ENCODE measurements at places on chromosomes 12 and 14.

- DNase-seq: peak; percentile 73
Observed at GRCh38 chr14:50955373-50956043, 11.2 kb upstream of the PYGL start.

- peak; percentile 64 for DNase-seq
Observed at GRCh38 chr12:795305-795704, 42.9 kb downstream of the WNK1 start.

GRCh38 chr14:88919502-88919901, 95.1 kb downstream of the TTC8 start:
- no peak for DNase-seq

DNA sequence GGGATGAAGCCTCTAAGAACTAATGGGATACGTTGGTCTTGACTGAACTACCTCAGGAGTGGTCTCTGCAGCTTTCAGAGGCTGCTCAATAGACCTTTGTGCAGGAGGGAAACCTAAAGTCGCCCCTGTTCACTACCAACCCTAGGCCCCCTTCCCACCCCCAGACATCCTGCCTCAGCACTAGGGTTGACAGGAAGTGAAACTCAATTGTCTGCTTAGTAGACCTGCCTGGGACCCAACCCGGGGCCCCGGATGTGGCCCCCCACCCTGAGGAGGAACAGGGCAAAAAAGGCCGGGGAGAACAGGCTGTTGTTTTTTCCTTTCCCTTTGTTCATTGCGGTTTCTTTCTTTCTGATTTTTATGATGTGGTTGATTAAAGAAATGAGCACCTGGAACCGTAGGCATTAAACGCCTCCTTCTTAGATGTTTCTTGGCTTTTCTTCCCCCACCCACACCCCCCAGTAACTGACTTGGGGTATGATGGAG, 1.6 kb upstream of the DGKA start:
- no peak for DNase-seq

DNA sequence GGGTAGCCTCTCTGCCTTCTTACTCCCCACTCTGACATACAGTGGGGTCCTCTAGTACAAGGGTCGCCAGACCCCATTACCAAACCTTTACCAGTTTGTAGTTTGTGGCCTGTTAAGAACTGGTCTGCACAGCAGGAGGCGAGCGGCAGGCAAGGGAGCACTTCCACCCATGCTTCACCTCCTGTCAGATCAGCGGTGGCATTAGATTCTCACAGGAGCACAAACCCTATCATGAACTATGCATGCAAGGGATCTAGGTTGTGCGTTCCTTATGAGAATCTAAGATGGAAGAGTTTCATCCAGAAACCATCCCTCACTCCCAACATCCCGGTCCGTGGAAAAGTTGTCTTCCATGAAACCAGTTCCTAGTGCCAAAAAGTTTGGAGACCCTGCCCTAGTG, 146.5 kb downstream of the HMGA2 start:
- no peak for DNase-seq
